ENCODE measurements at places on chromosomes 12 and 14. TPM values are rescaled to one million over a fixed set of nuclear protein-coding genes. Genes with fewer than 3 reads are reported as not detected.

The NELL2 gene
- total RNA-seq, result 40.5 TPM

The GLS2 gene
- 5.5 TPM for total RNA-seq

The UBR7 gene
- 51.6 TPM for total RNA-seq

The BEGAIN gene
- total RNA-seq, result 3.4 TPM

The ALDH1L2 gene
- total RNA-seq, result 4.8 TPM

The PRB2 gene
- not detected for total RNA-seq

The IAPP gene
- not detected for total RNA-seq

The CFAP54 gene
- 0.33 TPM for total RNA-seq

The FSCB gene
- not detected for total RNA-seq

The GPX2 gene
- total RNA-seq, result not detected

Measured in activated CD4-positive, alpha-beta memory T cell treated with anti-CD3 and anti-CD28 coated beads for 36 hours (primary cell).